ENCODE measurements at places on chromosomes 3 and 15.

DNA sequence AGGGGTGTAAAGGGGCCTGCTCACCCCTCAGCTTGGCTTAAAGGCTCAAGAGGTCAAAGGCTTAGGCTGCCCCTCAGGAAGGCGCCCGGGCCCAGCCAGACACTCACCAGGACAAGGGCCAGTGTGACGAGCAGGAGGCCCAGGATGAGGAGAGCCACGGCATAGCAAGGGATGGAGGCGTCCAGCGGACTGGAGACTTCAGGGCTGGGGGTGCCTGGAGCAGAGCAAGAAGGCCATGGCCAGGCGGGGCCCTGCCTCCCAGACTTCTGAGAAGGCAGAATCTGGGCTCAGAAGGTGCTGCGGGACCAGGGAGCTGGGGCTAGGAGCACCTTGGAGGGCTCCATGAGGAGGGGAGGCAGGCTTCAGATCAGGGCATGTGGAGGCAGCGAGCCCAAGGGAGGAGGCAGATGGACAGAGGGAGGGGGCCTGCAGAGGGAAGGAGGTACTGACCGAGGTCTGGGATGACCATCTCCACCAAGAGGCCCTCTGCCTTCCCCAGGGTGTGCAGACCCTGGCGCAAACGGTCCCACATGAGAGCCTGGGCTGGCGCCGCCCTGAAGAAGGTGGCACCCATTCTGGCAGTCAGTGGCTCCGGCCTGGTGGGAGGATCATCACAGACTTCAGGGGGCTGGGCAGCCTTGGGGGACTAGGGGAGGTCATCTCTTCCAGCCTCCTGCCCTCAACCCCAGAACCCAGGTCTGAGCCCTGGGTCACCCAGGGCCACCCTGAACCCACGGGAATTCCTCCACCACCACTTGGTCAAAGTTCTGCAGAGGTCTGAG is 24.5 kb downstream of the C15orf39 start:
- no peak for DNase-seq

DNA sequence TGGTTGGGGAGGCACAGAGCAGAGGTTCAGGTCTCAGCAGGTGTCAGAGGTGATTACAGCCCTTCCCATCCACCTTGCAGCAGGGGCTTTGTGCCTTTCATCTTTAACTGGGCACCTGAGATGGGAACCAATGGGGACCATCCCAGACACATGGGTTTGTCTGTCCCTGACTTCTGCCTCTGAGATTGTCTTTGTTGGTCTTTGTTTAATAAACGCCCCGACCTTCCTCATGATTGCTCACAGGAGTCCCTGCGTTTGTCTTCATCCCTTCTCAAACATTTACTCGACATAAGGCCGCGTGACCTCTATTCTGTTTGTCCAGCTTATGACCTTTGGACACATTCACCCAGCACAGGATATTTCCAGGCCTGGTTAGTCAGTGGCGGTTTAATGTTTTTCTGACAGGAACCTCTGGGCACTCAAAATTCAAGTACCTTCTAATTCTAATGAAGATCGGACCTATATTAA is 5.9 kb downstream of the ZSCAN2 start:
- DNase-seq = no peak

GRCh38 chr3:61360297-61360965 is 109.2 kb upstream of the FHIT start:
- DNase-seq = no peak

DNA sequence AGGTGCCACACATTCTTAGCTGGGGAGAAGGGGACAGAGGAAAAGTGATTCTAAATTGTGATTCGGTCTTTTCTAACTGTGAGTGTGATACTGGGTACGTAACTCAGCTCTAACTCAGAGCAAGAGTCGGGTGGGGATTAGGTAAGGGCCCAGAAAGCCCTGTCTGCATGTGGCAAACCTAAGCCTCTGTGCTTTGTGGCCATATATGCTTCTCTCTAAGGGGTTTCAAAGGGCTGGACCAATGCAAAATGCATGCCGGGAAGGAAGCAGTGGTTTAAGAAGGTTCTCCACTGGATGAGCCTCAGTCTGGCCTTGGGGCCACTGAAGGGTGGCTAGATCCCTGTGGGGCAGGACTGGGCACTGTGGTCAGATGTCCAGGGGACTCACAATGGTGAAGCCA is 275.8 kb downstream of the PLCL2 start:
- DNase-seq = no peak

DNA sequence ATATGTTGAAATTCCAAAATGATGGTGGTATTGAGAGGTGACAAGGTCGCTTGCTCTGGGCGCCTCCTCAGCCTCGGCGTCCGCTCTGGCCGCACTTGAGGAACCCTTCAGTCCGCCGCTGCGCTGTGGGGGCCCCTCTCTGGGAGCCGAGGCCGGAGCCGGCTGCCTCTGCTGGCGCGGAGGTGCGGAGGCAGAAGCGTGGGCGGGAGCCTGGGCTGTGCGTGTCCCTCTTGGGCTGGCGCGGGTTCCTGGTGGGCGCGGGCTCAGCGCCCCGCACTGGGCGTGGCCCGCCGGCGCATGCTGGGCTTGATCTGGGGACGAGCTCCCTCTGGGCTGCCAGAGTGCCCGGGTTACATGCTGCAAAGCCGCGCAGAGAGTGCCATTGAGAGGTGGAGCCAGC is 39.8 kb upstream of the TMC3 start:
- DNase-seq = no peak

DNA sequence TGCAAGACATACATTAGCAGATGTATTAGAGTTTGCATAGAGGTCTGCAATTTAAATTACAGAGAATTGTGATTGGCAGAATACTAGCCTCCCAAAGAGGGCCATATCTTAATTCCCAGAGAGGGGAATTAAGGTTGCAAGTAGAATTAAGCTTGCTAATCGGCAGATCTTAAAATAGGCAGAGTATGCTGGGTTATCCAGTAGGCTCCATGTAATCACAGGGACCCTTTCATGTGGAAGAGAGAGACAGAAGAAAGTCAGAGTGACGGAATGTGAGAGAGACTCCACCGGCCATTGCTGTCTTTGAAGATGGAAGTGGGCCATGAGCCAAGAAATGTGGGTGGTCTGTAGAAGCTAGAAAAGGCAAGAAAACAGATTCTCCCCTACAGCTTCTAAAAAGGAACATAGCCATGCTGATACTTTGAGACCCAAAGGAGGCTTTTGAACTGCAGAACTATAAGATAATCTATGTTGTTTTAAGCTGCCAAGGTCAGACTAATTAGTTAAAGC is 38.8 kb downstream of the IMPG2 start:
- DNase-seq = no peak

DNA sequence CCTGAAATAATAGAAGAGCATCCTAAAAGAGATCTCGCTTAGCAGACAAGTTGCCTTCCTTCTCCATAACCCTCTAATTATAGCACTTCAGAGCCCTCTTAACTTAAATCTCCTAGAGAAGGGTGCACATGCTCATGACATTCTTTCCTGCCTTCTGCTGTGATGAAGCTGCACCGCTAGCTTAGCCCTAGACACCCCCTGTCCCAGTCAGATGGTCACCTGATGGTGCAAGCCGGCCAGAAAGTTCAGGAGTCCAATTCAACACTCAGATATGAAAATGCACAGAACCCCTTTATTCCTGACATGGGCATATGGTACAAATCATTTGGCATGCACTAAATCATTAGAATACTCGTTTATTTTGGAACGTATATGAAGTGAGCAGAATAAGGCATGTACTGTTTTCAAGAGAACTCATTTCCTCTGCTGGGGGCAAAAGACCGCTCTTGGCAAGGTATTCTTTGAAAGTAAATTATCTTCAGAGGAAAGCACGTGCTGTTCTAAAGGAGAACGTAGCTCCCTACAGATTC is 420.4 kb upstream of the PROK2 start:
- no peak for DNase-seq

- no peak for DNase-seq
These were observed 58.4 kb downstream of the NOX5 start for GRCh38 chr15:69072906-69073305.

- peak; percentile 82 for DNase-seq
These were observed 70.3 kb upstream of the BBX start for GRCh38 chr3:107452436-107452835.

- peak; percentile 37 for DNase-seq
These were observed 15.4 kb downstream of the SCN5A start for GRCh38 chr3:38634111-38634510.

DNA sequence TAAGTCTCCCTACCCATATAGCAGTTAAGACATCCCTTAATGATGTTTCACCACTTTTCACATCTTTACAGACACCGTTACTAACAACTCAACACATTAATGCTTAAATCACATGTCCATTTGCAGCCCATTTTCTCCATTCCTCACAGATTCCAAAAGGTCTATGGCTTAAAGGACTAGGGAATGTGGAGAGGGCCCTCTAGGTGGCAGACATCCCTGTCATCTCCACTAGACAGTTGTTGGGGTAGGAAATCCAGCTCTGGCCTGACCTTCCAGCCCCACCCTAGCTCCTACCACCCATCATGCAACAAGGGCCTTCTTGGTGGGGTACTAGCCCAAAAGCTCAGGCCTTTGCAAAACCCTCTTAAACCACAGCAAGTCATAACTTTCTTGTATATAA is 25.2 kb downstream of the CPEB1 start:
- no peak for DNase-seq

GRCh38 chr15:71752604-71753289 is 57.6 kb upstream of the NR2E3 start:
- DNase-seq = peak; percentile 97

GRCh38 chr3:54951405-54951804 is 23.5 kb upstream of the LRTM1 start:
- DNase-seq = peak; percentile 87

DNA sequence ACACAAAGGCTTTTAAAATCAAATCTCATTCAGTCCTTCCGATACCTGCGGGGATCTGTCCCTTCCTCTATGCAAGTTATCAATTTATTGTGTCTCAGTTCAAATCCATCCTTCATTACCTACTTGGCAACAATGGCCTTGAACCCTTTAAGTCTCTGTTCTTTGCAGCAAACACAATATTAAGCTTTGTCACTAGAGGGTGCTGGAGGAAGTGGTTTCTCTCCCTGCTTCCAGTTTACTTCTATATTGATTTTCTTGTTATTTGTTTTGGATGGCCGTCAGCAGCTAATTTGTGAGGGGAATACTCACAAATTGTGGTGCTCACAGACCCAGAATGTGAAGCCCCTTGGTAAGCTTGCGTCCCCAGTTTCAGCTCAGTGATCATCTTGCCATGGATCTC is 278.3 kb downstream of the FGF12 start:
- peak; percentile 13 for DNase-seq

GRCh38 chr15:23924686-23925085 is 237.6 kb upstream of the NDN start:
- DNase-seq = no peak

DNA sequence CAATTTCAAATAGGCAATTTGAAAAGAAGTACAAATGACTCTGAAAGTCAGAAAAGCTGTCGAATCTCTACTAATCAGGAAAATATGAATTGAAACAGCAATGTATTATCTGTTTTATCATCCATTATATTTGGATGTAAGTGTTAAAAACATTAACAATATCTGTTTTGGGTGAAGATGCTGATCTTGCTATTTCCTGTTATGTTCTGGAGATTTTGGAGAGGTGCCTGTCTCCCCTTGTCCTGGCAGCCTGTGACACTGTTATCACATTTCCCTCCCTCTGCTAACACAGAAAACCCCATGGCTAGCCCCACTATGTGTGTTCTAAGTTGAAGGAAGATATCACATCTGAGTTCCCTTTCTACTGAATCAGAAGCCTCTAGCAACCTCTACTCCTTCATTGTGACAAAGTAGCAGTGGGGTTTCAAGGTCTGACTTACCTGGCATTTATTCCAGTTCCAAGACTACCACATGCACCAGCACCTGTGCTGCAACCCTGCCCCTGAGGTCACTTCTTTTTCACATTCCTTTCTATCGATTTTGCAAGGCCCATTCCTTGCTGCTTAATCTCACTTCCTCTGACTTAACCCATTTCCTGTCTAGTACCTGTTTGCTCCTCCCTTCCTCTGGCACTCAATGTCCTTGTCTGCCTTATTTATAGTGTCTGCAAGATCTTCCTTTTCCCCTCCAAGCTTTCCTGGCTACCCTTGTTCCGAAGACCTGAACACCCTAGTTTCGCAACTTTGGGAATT is 95.5 kb upstream of the COL8A1 start:
- peak; percentile 66 for DNase-seq

DNA sequence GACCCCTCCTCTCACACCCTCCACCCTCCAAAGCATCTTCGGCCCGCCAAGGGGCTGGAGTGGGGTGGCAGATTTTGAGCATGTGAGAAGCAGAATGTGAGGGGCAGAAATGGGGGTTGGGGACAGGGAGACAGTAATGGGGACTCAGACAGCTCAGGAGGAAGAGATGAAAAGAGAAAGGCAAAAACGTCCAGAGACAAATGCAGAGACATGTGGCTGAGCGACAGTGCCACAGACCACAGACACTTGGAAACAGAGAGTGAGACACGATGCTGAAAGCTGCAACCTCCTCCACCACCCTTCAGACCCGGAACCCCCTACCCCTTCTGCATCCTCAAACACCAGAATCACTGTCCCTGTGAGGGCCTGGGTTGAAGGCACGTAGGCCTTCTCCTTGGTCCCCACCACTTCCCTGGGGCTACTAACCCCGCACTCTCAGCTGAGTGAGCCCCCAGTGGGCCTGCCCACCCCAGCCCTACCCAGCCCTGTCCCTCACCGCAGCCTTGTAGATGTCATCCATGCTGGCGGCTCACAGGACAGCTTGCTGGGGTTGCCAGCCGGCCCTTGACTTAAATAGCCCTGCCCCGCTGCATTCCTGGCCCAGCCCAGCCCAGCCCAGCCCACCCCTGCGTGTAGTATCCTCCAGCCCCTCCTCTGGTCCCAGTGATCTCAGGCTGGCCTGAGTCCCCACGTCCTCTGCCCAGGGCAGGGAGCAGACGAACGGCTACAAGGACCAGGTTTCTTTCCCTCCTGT is at the start of gene TNNC1:
Gene TNNC1 (minus strand): TSS at position 546 of the 754 bp plus-strand sequence. CDS start 26 bp downstream, at position 520.
- DNase-seq = no peak

DNA sequence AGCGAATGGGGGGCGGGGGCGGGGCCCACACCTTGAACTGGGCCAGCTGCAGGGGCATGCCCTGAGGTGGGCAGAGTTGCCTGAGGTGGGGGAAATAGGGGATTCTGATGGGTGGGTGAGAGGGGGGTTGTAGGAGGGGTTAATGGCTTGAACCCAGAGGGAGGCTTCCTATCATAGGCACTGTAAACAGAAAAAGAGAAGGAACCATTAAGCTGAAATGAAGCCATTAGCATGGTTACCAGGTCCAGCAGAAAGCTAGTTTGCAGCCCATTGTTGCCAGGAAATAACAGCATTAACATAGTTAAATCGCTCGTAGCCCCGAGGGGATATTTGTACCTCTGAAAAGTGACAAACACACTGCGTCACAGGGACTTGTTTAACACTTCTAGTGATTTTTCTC is 29.0 kb downstream of the ETV5 start:
- DNase-seq = no peak

GRCh38 chr3:56375654-56376053 is 92.6 kb downstream of the ERC2 start:
- no peak for DNase-seq

GRCh38 chr3:44984335-44984734 is 8.3 kb downstream of the EXOSC7 start:
- DNase-seq = peak; percentile 24

DNA sequence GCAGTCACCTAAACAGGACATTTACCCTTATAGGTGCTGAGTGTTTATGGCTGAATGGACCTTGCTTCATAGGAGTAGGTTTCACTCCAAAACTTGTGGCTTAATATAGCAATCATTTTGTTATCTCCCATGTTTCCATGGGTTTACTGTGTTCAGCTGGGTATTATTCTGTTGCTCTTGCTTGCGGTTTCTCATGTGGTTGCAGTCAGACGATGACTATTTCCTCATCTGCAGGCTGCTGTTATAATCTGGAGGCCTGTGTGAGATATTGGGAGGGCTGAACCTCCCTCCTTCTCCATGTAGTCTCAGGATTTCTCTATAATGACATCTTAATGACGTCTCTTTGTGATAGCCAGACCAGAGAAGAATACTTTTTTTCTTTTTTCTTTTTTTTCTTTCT is 98.1 kb downstream of the ZPLD1 start:
- DNase-seq = no peak

- DNase-seq = peak; percentile 81
These were observed 43.4 kb downstream of the HDGFL3 start for GRCh38 chr15:83164111-83164770.

All from iris pigment epithelial cell (primary cell).